ENCODE measurements at places on chromosomes 5 and 9.

DNA sequence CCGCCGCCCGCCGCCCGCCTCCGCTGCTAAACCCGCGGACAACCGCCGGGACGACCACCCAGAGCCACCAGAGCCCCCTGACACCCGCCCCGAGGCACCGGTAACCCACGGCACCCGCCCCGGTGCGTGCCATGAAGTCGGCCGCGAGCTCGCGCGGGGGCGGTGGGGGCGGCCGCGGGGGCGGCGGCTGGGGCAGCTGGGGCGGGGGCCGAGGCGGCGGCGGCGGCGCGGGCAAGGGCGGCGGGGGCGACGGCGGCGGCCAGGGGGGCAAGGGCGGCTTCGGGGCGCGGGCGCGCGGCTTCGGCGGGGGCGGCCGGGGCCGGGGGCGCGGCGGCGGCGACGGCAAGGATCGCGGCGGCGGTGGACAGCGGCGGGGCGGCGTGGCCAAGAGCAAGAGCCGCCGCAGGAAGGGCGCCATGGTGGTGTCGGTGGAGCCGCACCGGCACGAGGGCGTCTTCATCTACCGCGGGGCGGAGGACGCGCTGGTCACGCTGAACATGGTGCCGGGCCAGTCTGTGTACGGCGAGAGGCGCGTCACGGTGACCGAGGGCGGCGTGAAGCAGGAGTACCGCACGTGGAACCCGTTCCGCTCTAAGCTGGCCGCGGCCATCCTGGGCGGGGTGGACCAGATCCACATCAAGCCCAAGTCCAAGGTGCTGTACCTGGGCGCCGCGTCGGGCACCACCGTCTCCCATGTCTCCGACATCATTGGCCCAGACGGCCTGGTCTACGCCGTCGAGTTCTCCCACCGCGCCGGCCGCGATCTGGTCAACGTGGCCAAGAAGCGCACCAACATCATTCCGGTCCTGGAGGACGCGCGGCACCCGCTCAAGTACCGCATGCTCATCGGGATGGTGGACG, 499 bp downstream of the FBLL1 start:
- no peak for DNase-seq

DNA sequence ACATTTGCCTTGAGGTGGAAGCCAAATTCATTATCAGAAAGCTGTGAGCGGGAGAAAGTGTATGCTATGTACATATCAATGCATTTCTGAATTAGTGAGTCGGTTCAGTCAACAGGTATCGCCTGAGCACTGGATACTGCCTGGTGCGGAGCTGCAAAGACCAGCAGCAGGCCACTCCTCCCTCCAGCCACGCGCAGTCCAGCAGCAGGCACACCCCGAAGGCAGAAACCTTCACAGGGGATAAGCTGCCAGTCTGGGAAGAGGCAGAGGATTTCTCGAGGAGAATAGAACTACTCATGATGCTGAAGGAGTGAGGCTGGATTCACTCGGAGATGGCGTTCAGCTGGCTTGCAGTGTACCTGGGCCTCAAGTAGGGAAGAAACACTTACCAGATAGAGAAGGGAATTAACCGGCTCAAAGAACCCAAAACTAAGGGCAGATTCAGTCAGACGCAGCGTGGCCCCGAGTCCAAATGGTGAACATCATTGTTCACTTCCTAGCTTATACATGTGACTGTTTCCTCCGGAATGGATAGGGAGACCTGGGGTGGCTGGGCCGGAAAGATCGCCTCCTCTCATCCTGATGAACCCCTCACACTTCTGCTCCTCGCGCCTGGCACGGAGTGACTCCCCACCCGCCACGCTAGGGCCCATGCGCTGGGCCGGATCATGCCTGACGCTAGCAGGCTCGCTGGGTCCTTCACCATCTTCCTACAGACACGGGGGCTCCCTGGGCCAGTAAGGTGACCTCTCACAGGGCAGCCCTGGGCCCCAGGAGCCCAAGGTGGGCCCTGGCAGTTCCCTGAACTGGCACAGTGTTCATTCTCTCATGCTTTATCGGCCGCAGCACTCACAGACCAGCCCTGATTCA, 78.1 kb upstream of the SPATA31C2 start:
- no peak for DNase-seq

GRCh38 chr9:4548811-4549725, 58.8 kb downstream of the SLC1A1 start:
- no peak for DNase-seq

DNA sequence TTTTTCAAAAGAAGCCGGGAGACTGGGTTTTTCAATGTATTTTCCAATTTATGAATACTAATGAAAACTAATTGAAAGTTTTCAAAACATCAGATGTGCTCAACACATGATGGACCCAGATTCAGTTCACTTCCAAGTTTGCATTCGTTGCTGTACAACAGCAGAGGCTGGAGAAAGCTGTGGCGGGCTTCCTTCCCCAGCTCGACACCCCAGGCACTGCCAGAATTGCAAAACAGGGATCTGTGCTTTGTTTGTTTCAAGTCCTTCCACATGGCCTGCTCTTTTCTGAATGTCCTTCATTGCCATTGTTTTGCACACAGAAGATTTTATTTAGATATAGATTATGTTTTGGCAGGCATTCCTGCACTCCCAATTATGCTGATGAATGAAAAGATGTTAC, 30.3 kb upstream of the INSYN2B start:
- DNase-seq = no peak

- DNase-seq = no peak
These were observed 36.4 kb downstream of the LARP1 start for GRCh38 chr5:154791535-154791934.

- no peak for DNase-seq
These were observed 15.9 kb upstream of the OMD start for GRCh38 chr9:92439921-92440750.

GRCh38 chr9:78280982-78281668, 15.8 kb upstream of the PSAT1 start:
- DNase-seq = no peak

DNA sequence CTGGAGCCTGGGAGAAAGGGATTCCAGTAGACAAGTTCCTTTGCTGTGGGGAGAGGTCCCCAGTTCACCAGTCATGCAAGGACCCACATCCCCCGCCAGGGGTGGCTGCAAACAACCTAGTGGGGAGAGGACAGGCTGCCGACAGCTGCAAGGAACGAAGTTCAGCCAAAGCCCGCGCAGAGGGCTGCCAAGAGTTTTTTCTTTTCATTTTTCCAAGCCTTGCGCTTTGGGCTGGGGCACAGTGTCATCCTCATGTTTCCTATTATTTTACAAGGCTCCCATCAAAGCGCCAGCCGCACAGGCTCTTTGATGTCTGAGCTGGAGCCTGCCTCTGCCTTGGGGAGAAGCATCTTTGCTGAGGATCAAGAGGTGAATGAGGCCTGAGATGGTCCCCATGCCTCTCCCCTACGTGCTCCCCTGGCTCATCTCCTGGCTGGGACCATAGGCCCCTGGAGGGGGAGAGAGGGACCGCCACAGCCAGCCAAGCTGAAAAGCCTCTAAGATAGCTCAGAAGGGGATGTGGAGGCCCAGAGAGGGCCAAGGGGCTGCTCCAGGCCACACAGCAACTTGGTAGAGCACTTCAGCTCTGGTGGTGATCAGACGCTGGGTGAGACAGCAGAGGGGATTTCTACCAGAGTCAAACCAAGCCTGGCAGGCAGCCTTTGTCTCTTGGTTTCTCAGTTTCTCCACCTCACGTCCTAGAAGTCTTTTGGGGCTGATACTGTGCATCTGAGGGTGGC, 50.4 kb upstream of the SYNPO start:
- DNase-seq = no peak

DNA sequence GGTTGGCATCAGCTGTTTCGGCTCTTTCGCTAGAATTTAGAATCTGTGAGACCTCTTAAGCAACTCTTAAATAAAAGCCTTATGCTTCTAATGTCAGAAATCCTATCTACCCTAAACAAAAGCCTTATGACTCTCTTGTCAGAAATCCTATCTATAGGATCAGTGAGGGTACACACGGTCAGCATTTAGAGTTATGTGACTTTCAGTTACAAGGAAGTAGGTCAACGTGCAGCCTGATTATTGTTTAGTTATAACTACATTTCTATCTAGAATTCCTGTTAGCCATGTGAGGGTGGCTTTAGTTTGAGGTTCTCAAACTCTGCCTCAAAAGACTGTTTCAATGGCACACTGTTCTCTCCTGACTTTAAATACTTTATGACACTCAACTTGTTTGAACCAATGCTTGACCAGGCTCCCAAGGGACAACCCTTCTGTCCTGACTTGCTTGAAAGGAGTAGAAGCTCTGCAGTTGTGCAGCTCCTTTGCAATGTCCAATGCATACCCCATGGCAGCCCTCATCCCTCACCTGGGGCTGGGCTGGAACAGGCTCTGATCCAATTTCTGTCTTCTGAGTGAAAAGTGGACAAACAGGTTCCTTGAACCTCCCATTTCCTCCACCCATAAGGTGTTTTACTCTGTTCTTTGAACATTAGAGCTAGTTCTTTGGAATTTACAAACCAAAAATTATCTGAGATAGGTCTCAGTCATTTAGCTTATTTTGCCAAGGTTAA, 251.6 kb upstream of the PIK3R1 start:
- no peak for DNase-seq

GRCh38 chr9:37919246-37919955, 15.5 kb upstream of the SLC25A51 start:
- DNase-seq = no peak
